ENCODE measurements at places on chromosomes 6 and 20. TPM values are rescaled to one million over a fixed set of nuclear protein-coding genes. Genes with fewer than 3 reads are reported as not detected.

Gene CDKAL1
- total RNA-seq: 15.0 TPM

Gene NCOA6
- 5.9 TPM for total RNA-seq

Gene TEAD3
- 9.6 TPM for total RNA-seq

Gene ATP5F1E
- total RNA-seq: 39.3 TPM

Gene CCDC28A
- total RNA-seq: 20.3 TPM
